Stimulated activated CD8-positive, alpha-beta memory T cell treated with anti-CD3 and anti-CD28 coated beads, Interleukin-15, amount 100 ng/mL, for 24 hours (primary cell): ENCODE measurements at places on chromosomes 1 and 21.

DNA sequence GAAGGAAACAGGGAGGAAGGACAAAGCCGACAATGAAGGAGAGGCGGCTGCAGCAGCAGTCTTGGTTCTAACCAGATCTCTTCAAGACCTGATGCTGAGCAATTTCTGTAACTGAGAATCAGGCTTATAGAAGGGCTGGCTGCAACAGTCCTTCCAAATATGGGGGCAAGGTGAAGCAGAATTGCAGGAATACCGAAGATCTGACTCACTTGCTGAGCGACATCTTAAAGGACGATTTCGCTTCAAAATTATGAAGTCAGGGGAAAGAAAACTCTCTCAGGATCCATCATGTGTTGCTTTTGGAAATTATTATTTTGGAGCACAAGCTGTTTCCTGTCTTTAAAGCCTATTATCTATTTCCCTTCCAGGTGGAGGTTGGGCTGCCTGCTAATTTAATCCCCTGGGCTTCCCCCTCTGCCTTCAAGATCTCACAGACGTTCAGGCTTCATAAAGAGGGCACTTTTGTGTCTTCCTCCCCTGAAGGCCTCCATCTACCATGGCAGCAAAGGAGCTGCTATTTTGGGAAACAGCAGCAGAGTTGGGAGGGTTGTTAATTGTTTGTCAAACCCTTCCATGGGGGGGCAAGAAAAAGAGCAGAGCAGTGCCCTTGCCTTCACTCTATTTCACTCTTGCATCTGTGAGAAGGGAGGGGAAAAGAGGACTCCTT is 10.8 kb upstream of the IER5 start:
- DNase-seq: no peak

GRCh38 chr1:163069142-163069541 is at the start of gene RGS4:
RGS4 (plus strand) TSS chr1:163069361; CDS start chr1:163069485, 124 bp downstream.
- no peak for DNase-seq

DNA sequence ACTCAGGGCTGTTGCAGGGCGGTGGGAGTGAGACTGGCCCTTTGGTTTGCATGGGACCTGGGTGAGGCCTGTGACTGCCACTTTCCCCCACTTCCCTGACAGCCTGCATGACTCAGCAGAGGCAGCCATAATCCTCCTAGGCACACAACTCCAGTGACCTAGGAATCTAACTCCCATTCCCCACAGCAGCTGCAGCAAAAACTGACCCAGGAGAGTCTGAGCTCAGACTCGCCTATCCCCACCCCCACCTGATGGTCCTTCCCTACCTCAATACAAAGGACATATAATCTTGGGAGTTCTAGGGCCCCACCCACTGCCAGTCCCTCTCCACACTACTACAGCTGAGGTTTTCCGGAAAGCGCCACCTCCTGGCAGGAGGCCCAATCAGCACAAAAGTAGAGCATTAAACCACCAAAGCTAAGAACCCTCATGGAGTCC is 26.7 kb downstream of the NDC1 start:
- DNase-seq: no peak

DNA sequence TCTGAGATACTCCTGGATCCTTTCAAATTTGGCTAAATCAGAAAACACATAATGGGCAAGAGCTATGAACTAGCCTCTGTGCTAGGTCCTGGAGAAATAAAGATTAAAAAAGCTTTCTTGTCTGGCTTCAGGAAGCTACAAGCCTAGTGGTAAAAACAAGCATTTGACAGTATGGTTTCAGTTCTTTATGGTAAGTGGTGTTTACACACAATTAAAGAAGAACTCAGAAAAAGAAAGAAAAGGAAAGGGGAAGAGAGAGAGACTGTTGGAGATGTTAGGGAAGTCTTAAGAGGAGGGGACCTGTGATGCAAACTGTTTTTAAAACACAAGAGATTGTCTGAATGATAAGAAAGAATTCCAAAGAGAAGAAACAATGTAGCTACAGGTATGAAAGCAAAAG is 1.8 kb downstream of the OR10J1 start:
- no peak for DNase-seq

DNA sequence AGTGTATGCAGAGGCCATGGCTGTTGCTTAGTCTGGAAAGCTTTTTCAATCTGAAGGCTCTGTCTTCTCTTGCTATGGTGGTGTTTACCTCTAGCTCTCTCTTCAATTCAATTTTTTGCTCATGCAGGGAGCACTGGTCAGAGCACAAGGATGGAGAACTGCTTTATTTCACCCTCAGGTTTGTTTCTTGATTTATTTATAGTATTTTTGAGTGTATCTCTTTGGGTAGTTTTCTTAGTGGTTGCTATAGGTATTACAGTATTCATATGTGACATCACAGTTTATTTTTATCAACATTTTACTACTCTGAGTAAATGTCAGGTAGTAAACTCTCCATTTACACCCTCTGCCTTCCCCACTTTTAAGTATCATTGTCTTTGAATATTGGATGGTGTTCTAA is 147.9 kb downstream of the RASAL2 start:
- DNase-seq: no peak
